Activated gamma-delta T cell (primary cell): ENCODE measurements at places on chromosomes 4 and X.

GRCh38 chrX:134821901-134822300, 163.6 kb upstream of the PLAC1 start:
- no peak for DNase-seq

GRCh38 chr4:159239629-159240028, 136.8 kb downstream of the RAPGEF2 start:
- DNase-seq = no peak

DNA sequence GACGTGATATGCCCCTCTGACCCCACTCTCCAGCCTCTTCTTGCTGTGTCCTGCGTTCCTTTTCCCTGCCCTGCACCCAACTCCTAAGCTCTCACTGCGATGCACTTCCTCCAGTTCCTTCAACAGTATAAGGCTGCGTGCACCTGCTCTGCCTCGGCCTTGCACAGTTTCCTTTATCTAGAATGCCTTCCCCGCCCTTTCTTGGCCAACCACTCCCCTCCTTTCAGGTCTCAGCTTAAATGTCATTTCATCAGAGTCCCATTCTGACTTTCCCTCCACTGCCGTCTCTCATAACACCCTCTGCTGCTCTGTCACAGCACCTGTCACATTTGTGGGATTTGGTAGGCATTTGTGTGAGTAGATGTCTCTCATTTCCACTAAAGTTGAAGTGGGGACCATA, 58.4 kb upstream of the NEIL3 start:
- no peak for DNase-seq

DNA sequence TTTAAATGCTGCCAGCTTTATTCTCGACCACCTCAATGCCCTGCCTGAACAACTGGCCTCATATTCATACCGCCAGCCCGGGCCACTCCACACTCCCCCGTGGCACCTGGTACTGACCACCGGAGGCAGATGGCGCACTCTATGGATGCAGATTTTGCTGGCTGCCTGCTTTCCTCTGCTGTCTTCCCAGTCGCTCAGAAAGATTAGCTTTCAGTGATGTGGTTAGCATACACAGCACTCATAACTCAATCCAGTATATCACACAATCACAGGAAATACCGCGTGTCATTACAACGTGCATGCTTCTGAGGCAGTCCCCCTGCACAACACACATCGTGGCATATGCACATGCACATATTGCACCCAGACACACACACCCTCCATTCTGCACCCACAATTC, 147.2 kb upstream of the BCOR start:
- no peak for DNase-seq

GRCh38 chr4:5908876-5909427, 16.1 kb upstream of the CRMP1 start:
- no peak for DNase-seq
